Left colon (tissue), 2 donors: ENCODE measurements at places on chromosomes 5 and 9.
A peak's percentile ranks its signal among the peaks of the same experiment; 100 is the strongest.

DNA sequence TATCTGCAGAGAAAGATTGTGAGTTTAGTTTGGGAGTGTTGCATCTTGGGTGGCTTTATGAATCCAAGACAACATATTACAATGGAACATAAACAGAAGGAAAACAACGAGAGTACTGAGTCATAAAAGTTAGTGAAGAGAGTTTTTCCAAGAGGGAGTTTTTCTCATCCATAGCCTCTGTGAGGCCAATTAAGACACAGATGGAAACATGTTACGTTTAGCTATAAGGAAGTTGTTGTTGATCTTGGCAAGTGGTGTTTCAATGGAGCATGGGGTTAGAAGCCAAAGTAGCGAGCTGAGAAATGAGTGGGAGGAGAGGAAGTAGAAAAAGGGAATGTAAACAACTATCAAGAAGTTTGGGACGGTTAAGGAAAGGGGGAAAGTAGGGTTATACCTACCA, 53.3 kb upstream of the SPATA31D4 start:
- DNase-seq, result no peak

DNA sequence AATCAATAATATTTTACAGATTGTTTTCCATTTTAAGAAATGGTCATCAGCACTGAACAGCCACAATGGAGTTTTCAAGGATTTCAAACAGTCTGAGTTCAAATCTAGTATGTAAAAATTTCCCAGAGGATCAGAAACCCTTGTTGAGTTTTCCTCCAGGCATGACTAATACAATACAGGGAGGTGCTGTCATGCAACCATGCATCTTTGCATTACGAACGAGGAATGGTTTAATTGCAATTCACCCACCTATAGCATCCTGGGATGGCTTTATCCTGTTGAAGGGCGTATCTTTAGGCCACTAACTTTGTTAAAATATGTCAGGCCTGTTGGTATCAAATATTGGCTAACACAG, 196.4 kb downstream of the EFNA5 start:
- no peak for DNase-seq

DNA sequence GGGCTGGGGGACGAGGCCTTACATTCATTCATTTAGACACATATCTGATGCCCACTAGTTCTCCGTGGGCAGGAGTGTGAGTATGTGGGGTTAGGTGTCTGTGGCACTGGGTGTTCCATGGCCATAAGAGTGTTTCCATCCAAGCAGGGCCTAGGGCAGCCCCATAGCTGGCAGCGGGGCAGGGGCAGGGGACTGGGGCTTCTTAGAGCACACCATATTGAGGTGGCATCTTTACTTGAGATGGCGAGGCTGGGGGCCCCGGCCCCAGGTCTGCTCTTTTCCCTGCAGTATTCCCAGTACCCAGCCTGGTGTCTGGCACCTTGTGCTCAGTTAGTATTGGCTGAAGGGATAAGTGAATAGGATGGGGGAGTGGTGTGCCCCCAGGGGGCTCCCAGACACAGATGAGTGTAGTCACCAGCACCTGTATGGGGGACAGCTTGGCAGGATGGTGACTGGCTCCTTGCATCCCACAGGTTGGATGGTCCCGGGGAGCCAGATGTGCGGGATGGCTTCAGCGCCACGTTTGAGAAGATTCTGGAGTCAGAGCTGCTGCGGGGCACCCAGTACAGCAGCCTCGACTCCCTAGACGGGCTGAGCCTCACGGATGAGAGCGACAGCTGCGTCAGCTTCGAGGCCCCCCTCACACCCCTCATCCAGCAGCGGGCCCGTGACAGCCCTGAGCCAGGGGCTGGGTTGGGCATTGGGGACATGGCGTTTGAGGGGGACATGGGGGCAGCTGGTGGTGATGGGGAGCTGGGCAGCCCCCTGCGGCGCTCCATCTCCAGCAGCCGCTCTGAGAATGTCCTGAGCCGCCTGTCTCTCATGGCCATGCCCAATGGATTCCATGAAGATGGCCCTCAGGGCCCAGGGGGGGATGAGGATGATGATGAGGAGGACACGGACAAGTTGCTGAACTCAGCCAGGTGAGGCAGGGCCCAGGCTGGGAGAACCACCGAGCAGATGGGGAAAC, 17.5 kb downstream of the PSD2 start:
- DNase-seq, result no peak

DNA sequence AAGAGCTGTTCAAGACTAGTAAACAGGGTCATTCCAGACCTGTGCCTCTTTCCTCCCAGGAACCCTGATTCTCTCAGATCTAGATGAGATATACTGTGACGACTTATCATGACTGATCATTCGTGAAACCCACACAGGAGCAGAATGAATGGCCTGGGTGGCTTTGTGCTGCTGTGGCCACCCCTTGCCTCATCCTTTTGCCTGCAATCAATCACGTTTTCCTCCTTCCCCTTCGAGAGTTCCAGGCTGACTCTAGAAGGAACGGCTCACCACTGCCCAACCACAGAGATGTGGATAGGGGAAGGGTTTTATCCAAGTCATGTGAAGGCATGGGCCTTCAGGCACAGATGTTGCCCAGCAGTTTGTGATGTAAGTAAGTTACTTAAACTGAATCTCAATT, 5.8 kb downstream of the ANXA6 start:
- DNase-seq, result no peak

- no peak for DNase-seq
These were observed 455.3 kb upstream of the PTGER4 start for GRCh38 chr5:40224421-40224820.

GRCh38 chr5:149141957-149142851, 911 bp downstream of the ABLIM3 start:
- peak; percentile 10 for DNase-seq

DNA sequence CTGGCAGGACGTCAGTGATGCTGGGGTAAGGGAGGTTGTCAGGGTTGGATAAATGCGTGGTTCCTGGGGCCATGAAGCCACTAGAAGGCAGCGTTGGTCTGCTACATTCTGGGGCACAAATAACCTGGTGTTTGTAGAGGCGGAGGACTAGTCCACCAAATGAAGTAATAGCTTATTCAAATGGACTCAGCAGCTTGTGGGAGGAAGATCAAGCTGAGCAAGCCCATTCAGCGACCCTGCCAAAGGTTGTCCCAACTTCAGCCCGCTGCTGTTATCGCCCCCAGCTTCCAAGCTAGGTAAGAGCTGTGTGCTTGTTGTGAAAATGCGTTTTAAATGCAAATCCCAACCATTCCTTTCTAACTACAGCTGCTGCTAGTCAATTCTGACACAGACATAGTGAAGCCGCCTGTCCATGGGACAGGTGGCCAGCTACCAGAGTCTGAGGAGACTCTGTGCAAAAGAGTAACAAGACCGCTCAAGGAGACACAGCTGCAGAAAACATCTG, 7.6 kb upstream of the FAM240B start:
- no peak for DNase-seq

DNA sequence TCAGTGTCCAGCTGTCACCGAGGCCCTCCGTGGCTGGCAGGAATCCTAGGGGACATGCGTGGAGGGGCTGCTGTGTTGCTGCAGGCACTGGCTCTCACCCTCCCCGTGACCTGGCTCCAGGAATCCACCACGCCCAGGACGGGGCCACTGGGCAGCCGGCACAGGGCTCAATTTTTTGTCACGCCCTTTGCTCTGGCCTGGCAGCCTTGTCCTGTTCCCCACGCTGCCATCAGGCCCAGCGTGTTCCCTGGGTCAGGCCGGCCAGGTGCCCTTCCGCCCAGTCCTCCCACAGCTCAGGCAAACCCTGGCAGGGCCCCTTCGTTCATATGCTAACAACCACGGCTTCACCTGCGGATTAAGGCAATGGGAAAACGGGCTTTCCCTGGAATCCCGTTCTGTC, 37.3 kb downstream of the PROP1 start:
- no peak for DNase-seq

DNA sequence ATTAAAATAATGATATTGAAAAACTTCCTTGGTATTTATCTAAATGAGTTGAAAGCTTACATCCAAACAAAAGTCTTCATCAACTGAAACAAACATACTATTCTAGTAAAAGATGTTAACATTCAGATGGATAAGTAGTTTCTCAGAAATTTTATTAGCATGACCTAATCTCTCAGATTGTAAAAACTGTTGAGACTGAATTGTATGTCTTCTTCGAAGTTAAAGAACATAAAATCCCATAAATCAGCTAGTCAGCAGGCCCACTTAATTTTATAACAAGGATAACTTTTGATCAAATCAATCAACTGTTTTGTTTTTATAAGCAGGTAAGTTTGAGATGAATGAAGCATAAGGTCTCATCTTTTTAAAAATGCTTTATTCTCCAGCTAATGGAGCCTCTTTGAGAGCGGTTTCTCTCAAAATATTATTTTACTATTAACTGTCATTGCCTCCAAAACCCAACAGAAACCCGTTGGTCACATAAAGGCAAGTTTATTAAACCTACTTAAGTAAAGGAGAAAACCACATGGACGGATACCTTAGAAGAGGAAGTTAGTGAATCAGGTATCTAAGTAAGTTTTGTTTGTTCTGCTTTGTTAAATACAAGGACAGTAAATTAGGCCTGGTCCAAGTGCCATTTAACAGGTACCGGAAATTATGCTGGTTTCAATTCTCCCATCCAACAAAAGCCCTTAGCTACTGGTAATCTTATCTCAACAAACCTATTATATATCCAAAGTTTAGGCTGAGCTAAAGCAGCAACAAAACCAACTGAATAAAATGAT, 457.0 kb downstream of the PDE4D start:
- no peak for DNase-seq

GRCh38 chr5:105836887-105837286, 1833.8 kb downstream of the EFNA5 start:
- DNase-seq, result no peak

- no peak for DNase-seq
These were observed 90.9 kb upstream of the GRIA1 start for GRCh38 chr5:153399595-153399994.

GRCh38 chr5:37517686-37518085, 138.6 kb downstream of the WDR70 start:
- no peak for DNase-seq

- DNase-seq, result peak; percentile 72
These were observed 14.1 kb upstream of the FAM120AOS start for GRCh38 chr9:93467462-93467861.

DNA sequence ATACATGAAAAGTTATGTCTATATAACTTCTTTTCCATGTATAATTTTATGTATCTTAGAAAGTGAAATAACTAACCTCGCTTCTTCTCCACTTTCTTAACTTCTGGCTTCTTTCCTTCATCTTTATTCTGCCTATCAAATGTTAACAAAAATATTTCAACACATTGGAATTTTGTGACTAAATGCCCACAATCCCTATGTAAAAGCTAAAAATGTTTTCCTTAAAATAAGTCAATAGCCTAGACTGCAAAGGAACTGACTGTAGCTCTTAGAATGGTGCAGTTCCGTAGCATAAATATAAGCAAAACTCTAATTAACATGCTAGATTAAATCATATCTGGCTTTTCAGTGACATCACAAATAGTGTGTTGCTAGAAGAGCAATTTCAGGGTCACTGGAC, 40.9 kb downstream of the PSIP1 start:
- DNase-seq, result no peak

GRCh38 chr5:174511714-174512253, 212.6 kb upstream of the MSX2 start:
- DNase-seq, result no peak
